ENCODE measurements at places on chromosomes 7 and 10.
A peak's percentile ranks its signal among the peaks of the same experiment; 100 is the strongest.

- no peak for DNase-seq
These were observed 755.1 kb upstream of the COBL start for GRCh38 chr7:52071744-52072143.

GRCh38 chr10:113151190-113151666, 201.2 kb downstream of the TCF7L2 start:
- no peak for DNase-seq

DNA sequence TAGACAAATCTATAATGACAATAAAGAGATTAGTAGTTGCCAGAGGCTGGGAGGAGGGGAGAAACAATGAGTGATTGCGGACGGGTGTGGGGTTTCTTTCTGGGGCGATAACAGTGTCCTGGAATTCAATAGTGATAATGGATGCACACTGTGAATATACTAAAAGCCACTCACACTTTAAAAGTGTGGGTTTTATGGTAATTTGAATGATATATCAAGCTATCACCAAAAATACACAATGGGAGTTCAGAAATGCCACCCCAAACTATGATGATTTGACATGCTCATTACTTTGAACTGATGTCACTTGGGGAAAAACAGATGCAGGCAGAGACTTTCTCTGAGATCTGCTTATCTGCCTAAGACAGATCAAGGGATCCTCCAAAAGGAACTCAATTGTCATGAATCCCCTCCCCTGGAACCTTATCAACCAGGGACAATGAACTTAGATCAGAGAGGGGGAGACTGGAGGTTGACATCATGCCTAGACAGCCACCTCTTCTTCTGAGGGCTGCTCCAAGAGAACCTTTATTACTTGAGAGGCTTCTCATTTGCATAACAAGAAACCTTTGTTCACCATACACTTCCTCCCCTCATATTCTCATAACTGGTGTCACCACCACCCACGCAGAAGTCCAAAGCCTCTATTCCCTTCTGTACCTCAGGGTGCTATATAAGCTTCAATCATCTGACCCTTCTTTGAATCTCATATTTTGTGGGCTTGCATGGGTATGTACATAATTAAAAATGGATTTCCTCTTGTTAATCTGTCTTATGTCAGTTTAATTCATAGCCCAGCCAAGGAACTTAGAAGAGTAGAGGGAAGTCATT, 14.8 kb upstream of the ZC3HAV1 start:
- no peak for DNase-seq

DNA sequence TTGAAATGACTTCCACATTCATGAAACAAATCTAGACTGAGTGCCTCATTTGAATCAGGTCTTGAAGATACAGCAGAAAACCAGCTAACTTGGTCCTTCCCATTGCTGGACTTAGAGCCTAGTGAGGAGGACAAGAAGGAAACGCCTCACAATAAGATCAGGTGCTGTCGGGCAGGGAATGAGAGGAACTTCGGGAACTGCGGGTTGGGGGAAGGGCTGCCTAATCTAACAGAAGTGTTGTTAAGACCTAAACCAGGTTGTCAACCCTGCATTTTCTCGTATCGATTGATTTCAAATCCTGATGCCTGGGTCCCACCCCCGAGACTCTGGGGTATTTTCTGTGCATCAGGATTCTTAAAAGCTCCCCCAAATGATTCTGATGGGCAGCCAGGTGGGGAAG, 26.3 kb downstream of the MACROH2A2 start:
- DNase-seq: no peak

GRCh38 chr7:49433794-49434193, 339.6 kb upstream of the VWC2 start:
- no peak for DNase-seq

DNA sequence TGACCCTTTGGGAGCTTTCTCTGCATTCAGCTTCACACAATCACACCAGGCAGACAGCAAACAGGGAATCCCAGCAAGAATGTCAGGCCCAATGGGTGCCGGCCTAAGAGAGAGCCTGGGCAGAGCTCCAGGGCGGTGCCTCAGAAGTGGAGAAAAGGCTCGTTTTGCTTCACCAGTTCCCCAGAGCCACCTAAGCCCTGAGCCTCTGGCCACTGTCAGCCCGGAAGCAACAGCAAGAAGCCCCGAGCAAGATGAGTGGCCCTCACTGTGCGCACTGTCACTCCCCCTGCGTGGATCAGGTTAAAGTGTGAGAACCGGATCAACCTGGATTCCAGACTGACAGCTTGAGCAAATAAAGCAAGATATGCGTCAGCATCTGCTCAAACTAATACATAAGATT, 14.7 kb downstream of the CNPY1 start:
- DNase-seq: no peak

- DNase-seq: no peak
These were observed 185.4 kb downstream of the CACNA2D1 start for GRCh38 chr7:82258181-82258580.

GRCh38 chr10:118971876-118972275, 57.6 kb upstream of the NANOS1 start:
- no peak for DNase-seq

- DNase-seq: no peak
These were observed 33.7 kb downstream of the INSIG1 start for GRCh38 chr7:155331396-155331795.

DNA sequence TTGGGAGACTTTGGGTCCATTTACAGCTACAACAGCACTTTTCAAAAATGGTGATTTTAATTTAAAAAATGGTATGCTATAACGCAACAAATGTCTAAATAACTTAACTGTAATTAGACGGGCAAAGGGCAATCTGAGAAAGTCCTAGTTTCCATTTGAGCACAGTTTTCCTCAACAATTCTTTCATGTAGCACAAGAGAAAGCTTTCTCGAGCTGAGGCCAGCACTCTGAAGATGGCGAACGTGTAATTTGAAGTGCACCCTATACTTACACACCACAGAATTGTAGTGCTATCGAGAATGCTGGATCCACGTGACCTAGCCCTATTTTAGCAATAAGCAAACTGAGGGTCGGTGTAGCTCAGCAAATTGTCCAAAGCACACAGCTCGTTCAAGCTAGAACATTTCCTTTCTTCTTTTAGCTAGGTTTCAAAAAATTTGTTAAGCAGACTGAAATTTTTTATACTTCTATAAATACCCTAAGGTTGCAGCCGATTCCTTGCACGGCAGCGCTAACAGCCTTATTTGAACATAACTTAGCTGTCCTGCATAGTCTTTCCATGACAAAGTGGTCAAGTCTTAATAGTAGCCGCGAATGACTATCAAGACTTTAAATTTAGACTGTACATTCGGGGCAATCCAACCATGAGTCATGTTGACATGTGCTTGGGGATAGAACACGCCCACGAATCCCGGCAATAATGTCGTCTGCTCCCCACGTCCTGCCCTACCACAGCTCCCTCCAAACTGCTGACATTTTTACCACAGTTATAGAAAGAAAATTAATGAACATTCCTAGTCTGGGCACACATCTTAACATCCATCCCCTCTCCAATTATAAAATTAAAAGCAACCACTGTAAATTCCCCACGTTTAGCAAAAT, 10.0 kb downstream of the KLF6 start:
- DNase-seq: peak; percentile 54

DNA sequence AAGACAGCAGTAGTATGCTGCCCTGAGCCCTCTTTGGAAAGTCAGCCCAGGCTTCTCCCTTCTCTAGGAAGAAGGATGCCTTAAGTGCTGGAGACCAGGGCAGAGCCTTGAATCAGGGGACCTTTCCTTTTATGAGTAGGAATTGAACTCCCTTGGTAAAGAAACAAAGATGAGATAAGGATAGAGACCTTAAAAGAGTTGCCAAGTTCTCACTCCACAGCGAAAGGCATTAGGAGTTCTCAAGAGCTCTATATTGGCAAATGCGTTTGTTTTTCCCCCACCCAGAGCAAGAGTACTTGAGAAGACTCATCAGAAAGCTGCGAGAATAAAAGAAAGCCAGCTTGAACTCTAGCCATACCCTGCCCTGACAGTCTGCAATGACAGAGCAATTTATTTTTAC, 72.9 kb upstream of the OGDHL start:
- no peak for DNase-seq

DNA sequence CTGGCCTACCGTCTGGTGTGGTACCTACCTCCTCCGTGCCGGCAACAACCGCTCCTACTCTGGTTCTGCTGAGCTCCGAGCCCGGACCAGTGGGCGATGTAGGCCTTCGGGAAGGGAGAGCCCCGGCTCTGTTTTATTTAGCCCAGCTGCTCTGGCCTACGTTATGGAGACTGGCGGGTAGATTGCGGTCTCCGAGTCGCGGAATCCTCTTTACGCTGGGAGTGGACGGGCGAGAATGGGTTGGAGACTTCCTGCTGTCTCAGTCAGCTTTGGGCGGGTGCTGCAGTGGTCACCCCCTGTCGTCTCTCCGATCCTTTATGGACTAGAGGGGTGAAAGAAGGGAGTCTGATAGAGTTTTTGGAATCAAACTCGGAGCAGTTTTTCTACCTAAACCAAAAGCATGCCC, 406 bp downstream of the CBLL1 start:
- no peak for DNase-seq

DNA sequence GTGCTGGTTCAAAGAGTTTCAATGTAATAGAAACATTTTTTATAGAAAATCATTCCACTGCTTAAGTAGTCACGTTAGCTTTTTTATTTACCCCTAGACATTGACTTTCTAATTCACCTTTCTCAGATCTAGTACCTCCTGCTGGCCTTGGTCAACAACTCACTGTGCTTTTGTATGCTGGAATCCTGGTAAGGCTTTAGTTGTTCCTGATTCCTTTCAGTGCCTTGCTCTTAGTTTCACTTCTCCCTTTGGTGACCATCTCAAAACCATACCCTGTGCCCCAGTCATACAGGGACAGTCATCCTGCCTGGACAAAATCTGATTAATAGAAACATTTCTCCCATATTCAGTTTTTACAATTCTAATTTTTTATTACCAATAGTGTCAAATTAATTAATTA, 130.2 kb downstream of the GPR37 start:
- no peak for DNase-seq

GRCh38 chr10:127873901-127874470, 18.8 kb downstream of the CLRN3 start:
- no peak for DNase-seq

DNA sequence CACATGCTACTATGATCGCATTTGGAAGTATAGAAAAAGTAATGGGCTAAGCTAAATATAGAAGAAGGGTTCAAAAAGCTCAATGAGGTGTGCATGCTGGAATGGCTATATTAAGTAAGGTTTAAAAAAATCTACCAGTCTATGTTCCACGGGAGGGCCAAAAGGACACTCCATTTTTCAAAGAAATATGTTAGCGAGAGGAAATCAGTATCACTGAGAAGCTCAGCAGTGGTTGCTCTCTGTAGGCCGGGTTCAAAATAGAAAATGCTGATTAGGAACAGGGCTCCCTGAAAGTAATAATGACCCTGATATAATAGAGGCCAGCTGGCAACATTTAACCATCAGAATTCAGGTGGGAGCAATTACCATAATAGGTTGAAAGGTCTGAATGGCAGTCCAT, 224.5 kb upstream of the SEMA3E start:
- DNase-seq: no peak

DNA sequence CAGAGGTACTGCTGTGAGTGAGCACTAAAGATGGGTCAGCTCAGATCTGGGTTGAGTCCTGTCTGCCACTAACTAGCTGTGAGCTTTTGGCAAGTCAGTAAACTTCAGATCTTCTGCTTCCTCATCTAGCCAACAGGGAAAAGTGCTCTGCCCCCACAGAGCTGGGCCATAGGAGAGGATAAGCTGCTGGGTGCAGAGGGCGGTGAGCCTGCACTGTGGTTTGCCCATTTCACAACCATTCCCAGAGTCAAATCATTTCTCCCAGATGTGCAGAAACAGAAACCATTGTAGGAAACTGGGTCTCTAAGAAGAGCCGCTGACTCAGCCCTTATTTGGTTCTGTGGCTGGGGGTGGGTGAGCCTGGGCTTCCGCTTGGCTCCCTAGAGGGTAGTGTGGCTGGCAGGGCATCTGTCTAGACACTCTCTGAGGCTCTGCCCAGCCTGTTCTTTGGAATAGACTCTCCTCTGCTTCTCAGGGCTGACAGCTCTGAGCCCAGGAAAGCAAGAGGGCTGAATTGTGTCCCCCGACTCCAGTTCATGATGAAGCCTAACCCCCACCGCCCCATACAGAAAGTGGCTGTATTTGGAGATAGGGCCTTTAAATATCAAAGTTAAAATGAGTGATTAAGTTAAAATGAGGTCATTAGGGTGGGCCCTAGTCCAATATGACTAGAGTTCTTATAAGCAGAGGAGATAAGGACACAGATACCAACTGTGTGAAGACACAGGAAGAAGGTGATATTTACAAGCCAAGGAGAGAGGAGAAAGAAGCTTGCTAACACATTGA, 29.5 kb upstream of the ARHGAP22 start:
- no peak for DNase-seq

GRCh38 chr7:22722536-22723180, 4.3 kb upstream of the IL6 start:
- no peak for DNase-seq

GRCh38 chr7:40595832-40596231, 461.0 kb downstream of the SUGCT start:
- DNase-seq: no peak

GRCh38 chr10:47101807-47102206, 190.6 kb downstream of the PTPN20 start:
- DNase-seq: no peak

DNA sequence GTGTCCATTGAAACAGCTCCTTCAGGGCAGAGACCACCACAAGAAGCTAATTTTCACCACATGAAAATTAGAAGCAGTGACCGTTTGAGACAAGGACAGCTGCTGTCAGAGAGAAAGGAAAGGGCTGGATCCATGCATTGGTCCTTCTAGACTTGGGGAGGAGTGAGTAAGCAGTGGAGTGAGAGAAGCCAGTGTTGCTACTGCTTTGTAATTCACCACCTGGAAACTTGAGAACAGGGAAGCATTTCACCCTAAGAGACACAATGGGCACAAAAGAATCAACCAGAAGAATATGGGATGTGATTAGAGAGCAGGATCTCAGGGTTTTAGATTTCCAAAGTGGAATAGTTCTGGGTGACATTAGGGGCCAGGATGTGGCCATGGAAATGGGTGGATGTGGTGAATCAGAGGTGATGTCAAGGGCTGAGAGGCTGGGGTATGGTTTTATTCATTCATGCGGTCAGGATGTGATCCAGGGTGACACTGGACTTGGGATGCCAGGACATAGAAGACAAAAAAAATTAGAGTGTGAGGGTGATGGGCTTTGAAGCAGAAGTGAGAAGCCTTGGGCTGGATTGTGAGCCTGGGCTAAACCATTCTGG, 61.6 kb downstream of the DENND11 start:
- DNase-seq: no peak
